ENCODE measurements at places on chromosomes 3 and 15. TPM values are rescaled to one million over a fixed set of nuclear protein-coding genes. Genes with fewer than 3 reads are reported as not detected.

ATP13A5 gene
- polyA plus RNA-seq: 0.37 TPM

DNA sequence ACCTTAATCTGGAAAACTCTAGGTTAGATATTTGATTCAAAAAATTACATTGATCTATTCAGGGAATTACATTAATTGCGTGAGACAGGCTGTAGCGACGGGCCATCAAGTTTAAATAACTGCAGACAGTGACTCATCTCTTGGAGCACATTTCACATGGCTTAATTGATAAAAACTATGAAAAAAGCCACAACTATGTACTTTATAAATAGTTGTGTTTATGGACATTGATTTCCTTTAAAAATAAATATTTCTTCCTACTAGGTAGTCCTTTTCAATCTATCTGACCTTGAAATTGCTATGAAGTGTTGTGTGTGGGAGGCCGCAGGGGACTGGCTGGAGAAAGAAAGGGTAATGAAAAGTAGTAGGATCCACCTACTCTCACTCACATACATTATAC is 157.8 kb downstream of the IL1RAP start:
- DNase-seq: no peak

ITPKA gene
- polyA plus RNA-seq: 0.66 TPM

DNA sequence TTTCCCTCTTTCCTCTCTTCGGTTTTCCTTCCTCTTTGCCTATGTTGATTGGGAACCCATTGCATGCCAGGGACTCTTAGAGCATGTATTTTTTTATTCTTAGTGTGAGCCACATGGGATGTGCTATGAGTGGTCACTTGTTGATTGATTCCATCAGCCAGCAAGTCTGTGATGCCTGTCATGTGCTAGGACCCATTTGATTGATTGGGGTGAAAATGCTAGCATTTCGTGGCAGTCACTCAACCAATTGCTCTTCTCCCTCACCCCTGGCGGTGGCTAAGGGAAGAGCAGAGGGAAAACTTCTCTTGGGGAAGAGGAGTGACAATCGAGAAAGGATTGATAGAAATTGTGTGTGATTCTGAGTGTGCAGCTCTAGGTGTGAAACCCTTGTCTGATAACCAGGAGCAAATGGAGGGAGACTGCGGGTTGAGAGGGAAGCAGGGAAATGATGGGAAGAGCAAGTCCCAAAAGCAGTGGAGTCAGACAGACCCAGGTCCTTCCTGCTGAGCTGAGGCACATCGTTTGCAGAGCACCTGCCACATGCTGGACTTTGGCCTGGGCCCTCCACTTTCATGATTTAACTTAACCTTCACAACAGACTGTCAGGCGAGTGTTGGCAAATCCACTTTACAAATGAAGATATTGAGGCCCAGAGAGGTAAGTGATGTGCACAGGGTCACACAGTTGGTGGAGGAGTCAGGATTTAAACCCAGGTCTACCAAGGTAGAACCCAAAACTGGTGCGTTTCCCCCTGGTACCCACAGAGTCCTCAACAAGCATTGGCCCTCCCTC is 40.0 kb downstream of the SLC6A11 start:
- DNase-seq: no peak

ATOSA gene
- 96.9 TPM for polyA plus RNA-seq

DNA sequence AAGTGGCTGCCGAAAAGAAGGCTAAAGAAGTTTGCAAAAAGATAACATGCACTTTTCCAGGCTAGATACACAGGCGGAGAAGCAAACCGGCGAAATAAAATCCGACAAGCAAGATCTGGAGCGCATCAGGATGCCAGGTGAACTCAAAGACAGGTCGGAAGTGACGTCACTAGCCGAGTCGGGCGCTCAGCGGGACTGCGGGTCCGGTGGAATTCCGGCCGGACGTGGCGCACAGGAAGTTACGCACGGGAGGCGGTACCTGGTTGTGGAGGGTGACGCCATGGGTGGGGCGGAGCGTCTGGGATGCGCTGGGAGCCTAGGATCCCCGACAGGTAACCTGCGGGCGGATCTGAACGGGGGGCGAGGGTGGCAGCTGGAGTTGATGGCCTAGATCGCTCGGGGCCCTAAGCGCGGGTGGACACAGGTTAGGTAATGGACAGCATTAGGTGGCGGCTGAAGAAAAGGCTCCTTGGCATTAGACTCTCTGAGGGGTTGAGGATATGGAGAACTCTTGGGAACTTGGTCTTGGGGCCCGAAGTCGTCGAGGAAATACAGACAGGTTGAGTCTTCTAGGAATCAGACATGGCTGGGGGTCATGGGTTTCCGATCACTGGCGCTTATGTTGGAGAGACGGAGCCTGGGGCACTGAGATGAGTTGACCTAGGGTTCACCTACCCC is 29.0 kb upstream of the EHHADH start:
- peak; percentile 84 for DNase-seq

SAMD7 gene
- polyA plus RNA-seq: not detected

- DNase-seq: peak; percentile 13
Measured at GRCh38 chr3:31567036-31567435, 34.3 kb downstream of the STT3B start.

- DNase-seq: no peak
Measured at GRCh38 chr15:64050281-64051092, 4.2 kb upstream of the DAPK2 start.

DNA sequence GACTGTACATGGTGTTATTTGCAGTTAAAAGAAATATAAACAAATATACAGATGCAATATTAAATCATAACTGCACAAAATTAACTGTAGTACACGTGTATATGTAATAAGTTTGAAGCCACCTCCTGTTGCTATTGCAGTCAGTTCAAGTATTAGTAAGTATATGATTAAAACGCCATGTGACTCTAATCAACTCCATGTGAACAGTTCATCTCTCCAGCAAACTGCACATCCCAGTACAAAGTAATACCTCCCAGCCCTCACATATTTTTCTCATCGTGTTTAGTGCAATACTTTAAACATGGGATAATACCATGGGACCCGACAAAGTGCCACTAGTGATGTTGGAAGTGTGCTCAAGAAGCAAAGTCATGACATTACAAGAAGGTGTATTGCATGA is 34.6 kb downstream of the PDCD10 start:
- no peak for DNase-seq

GRM7 gene
- polyA plus RNA-seq: 0.14 TPM

DNA sequence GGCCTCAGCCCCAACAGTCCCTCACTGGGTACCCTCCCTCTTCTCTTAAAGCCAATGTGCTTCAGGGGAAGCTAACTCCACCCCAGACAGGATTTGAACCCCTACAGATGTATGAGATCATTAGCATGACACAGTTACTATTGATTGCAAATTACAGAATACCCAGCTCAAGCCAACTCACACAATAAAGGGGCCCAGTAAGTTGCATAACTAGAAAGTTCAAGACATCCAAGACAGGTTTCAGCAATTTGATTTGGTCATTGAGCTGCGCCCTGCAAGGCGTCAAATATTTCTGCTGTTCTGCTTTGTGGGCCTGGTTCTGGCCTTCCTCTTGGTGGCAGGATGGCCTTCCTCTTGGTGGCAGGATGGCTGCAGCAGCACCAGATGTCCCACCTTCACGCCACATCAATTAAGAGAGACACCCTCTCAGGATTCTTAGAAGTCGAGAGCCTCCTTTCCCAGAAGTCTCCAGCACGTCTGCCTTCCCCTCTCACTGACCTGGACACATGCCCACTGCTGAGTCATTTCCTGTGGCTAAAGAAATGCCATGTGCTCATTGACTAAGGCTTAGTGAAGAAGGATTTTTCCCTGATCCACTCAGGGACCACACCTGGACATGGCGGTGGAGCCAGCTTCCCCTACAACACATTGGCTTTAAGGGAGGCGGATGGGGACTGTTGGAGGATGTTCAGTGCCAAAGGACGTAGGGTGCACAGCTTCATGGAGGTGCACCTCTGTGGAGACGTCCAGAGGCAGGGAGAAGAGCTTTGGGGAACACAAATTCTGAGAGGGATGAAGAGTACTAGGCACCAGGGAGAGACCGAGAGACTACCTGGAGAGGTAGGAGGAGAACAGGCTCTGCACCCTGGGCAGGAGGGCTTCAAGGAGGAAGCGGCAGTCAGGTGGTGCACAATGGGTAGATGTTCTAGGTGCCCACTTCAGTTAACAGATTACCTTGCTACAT is 49.1 kb downstream of the DNASE1L3 start:
- DNase-seq: no peak

MUC20 gene
- polyA plus RNA-seq: 5.7 TPM

GRCh38 chr3:16350597-16351318 is 85.7 kb downstream of the OXNAD1 start:
- no peak for DNase-seq

GPR62 gene
- polyA plus RNA-seq: 0.02 TPM

DNA sequence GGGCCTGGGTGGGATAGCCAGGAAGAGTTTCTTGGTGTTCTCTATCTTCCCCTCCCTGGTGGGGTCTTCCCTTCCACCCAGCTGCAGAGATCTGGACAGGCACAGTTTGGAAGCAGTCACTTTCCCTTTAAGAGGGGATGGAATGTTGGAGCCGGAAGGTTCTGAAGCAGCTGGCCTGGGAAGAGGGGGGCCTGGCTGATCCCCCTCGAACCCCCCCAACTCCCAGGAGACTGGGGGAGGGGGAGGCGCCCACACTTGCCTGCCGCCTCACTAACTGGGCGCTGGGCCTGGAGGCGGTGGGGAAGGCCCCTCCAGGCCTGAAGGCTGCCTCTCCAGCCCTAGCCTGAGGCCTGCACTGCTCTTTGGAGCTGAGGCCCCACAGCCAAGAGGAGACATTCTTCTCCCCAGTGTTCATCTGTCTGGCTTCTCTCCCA is 1.4 kb downstream of the DVL3 start:
- no peak for DNase-seq

UPK1B gene
- polyA plus RNA-seq: 8.6 TPM

- DNase-seq: no peak
Measured at GRCh38 chr3:171788546-171789351, 21.5 kb downstream of the PLD1 start.

SCN11A gene
- 0.59 TPM for polyA plus RNA-seq

- no peak for DNase-seq
Measured at GRCh38 chr15:85000937-85001336, 19.3 kb downstream of the PDE8A start.

- DNase-seq: no peak
Measured at GRCh38 chr3:5169807-5170206, 17.7 kb upstream of the EDEM1 start.

DNA sequence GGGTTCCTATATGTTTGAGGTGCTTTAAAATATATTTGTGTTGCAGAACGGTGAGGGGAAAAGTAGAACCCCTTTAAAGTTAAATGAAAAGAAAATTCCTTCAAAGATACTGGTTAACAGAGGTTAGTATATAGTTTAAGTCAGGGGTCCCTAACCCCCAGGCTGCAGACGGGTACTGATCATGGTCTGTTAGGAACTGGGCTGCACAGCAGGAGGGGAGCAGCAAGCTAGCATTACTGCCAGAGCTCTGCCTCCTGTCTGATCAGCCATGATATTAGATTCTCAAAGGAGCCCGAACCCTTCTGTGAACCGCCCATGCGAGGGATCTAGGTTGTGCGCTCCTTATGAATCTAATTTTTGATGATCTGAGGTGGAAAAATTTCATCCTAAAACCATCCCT is 37.5 kb upstream of the RFX7 start:
- no peak for DNase-seq

- no peak for DNase-seq
Measured at GRCh38 chr3:170542704-170543103, 43.2 kb downstream of the SLC7A14 start.

NR2E3 gene
- polyA plus RNA-seq: 0.05 TPM

DNA sequence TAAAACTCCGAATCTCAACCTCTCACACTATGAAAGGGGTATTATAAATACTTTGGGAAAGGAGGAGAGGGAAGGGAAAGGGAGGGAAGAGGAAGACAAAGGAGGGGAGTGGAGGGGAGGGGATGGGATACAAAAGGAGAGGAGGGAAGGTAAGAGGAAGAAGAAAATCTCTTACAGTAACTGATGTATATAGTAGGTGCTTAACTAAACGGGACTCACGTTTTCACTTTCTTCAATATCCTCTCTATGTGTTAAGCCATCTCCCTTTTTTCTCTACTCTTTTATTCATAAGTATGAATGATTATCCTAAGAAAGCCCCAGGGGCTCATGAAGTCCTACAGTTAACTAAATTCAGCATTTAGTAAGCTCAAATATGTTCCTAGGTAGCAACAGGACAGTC is 729.6 kb upstream of the NR2F2 start:
- no peak for DNase-seq

GRCh38 chr3:16448639-16449070 is 64.8 kb downstream of the RFTN1 start:
- no peak for DNase-seq
